ENCODE measurements at places on chromosomes 7 and 10. TPM values are rescaled to one million over a fixed set of nuclear protein-coding genes. Genes with fewer than 3 reads are reported as not detected.

DNA sequence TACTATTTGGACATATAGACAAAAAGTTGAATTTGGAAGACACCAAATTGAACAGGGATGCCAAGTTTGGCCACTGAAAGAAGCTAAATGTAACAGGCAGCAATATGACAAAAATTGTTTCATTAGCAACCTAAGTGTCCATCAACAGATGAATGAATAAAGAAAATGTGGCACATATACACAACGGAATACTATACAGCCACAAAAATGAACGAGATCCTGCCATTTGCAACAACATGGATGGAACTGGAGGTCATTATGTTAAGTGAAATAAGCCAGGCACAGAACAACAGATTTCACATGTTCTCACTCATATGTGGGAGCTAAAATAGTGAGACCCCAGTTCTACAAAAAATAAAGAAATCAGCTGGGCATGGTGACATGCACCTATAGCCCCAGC is 43.8 kb downstream of the NEBL start:
- no peak for DNase-seq

GRCh38 chr10:95841661-95842498 is 65.9 kb upstream of the CC2D2B start:
- no peak for DNase-seq

- DNase-seq = no peak
These were observed 4.1 kb downstream of the AGMO start for GRCh38 chr7:15557686-15558085.

DNA sequence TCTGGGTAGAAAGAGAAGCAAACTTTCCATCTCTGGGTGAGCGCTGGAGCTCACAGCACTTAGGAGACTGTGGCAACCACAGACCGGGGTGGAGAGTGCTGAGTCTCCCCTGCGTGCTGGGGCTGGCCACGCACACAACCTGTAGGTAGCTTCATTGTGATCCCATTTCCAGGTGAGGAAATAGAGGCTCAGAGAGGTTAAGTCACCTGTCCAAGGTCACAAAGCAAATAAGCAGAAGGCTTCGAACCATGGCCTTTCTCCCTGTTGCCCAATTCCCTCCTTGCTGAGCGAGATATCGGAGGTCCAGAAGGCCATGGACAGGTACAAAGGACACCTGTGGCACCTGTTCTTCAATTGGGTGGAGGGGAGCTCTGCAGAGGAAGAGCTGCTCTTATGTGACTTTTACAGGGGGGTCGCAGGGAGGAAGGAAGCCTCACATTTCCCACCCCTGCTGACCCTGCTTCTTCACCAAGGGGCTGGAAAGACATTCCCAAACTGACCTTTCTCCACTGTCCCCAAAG is 39.4 kb downstream of the ZCCHC24 start:
- DNase-seq = no peak

GRCh38 chr7:44565795-44566559 is 7.7 kb downstream of the DDX56 start:
- DNase-seq = peak; percentile 59

DNA sequence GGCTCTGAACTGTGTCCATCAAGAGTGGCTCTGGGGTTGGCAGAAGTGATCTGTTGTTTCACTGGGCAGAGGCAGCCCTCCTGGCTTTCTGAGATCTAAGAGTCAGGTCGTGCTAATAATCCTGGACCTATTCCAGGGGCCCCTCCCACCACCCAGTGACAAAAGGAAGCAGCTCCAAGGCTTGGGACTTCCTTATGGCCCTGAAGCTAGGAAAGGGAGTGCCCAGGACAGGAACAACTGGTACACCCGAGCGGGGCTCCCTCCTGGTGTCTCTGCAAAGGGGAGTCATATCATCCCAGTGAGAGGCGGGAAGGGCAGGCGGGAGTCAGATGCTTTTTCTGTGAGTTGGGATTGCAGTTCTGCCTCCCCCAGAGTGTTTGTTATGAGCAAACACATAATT is 32.3 kb downstream of the RPS24 start:
- DNase-seq = no peak

DNA sequence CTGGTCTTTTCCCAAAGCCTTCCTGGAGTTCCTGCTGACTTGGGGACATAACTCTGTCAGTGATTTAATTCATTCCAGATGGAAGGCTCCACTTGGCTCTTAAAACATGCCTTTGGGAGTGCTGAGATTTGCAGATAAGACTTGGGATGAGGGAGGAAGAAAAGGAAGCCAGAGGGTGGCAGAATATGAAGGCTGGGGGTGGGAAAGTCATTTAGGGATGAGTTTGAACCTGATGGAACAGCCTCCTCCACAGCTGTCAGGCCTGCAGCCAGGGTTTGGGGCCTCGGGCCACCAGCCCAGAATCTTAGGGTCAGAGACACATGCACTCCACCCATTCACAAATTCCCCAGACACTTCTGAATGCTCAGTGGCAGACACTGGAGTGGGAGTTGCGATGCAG is 28.4 kb upstream of the EIF5AL1 start:
- DNase-seq = peak; percentile 89

DNA sequence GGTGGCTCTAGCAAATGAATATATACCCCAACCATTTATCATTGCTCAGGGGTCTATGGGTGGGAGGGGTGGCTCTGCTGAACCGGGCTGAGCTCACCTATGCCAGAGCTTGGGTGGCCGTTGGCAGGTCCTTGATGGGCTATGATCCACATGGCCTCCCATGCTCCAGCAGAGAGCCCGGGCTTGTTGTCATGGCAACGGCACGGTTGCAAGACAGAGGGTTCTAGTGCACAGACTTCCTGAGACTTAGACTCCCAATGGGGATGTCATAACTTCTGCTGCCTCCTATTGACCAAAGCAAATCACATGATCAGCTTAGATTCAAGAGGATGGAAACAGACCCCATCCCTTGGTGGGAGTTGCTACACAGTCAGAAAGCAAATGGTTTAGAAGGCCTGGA is 36.4 kb upstream of the CARD11 start:
- no peak for DNase-seq

- no peak for DNase-seq
These were observed 127.7 kb downstream of the DYNC1I1 start for GRCh38 chr7:95899919-95900513.

DNA sequence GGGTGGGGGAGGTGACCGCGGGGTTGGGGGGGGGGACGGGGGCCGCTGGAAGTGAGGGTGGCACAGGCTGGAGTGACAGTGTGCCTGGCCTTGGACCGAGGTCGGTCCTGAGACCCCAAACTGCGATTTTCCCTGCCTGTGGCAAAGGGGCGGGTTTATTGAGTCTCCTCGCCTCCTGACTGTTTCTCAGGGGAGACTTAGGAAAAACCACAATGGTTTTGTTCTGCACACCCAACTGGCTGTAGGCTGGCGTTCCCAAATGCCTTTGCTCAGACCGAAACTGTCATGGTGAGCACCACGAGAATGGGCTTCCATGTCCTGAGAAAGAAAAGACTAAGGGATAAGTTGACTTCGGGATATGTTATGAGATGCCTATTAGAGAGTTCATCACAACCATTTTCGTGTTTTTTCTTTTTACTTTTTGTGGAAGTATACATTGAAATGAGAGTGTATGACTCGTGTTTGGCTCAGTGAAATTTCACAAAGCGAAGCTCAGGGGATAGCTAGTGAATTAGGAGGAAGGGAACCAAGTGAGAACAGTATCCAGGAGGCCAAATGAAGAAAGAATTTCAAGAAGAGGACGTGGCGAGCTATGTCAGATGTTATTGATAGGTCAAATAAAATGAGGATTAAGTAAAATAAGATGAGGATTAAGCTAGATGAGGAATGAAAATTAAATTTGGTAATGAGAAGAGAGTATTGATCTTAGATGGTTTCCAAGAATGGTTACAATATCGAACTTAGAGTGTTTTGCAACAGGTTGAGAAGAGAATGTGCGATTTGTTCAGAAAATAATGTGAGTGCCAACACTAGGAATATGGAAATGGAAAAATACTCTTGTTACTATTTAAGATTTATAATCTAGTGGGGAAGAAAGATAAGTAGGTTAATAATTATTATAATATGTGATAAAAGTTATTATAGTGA is 918 bp downstream of the NET1 start:
- DNase-seq = no peak

GRCh38 chr7:98701372-98701771 is 84.3 kb downstream of the NPTX2 start:
- no peak for DNase-seq

The EPO gene
- not detected for total RNA-seq

The SPDYE8 gene
- not detected for total RNA-seq

The FBXL13 gene
- 1.7 TPM for total RNA-seq

The AASS gene
- 17.7 TPM for total RNA-seq

The PKD2L1 gene
- not detected for total RNA-seq

The WIPF3 gene
- 21.4 TPM for total RNA-seq

All from posterior vena cava (tissue), 2 donors.